ENCODE measurements at places on chromosomes 3 and 15. TPM values are rescaled to one million over a fixed set of nuclear protein-coding genes. Genes with fewer than 3 reads are reported as not detected.

Gene FHIT
- 1.2 TPM for total RNA-seq

Gene ZNF660
- total RNA-seq, result 4.2 TPM

Gene MEGF11
- not detected for total RNA-seq

Gene C15orf62
- total RNA-seq, result 0.05 TPM

Gene PIK3R4
- 24.6 TPM for total RNA-seq

Gene VWA5B2
- total RNA-seq, result not detected

Gene STARD9
- total RNA-seq, result 2.7 TPM

Gene SV2B
- total RNA-seq, result under 0.01 TPM

Gene SLC35G2
- 9.0 TPM for total RNA-seq

Gene MESP2
- total RNA-seq, result 0.30 TPM

Gene CAMK2N2
- not detected for total RNA-seq

Gene MANF
- 230 TPM for total RNA-seq

Gene EFCAB12
- total RNA-seq, result 0.05 TPM

Gene GOLGA6L24
- total RNA-seq, result not detected

Gene GREM1
- total RNA-seq, result 41.6 TPM

Gene SCN10A
- not detected for total RNA-seq

Gene RPL4
- total RNA-seq, result 3,314 TPM

Gene STRA6
- 47.2 TPM for total RNA-seq

Gene AGBL1
- not detected for total RNA-seq

Gene WNT7A
- total RNA-seq, result not detected

Gene TMCO5A
- not detected for total RNA-seq

Gene FBXL22
- 0.59 TPM for total RNA-seq

Gene GPR160
- not detected for total RNA-seq

Gene LMAN1L
- total RNA-seq, result not detected

Gene SCAANT1
- not detected for total RNA-seq

Gene A4GNT
- total RNA-seq, result not detected

Gene COMMD4
- 39.5 TPM for total RNA-seq

Gene GP5
- 0.14 TPM for total RNA-seq

Gene SAMD7
- total RNA-seq, result not detected

Gene KNG1
- not detected for total RNA-seq

Gene GBE1
- 218 TPM for total RNA-seq

Gene PLSCR5
- not detected for total RNA-seq

Gene EXD1
- under 0.01 TPM for total RNA-seq

Gene SH3GL3
- total RNA-seq, result 2.1 TPM
